ENCODE measurements at places on chromosomes 2 and 18.

GRCh38 chr2:59885541-59885940 is 667.9 kb downstream of the BCL11A start:
- no peak for DNase-seq

DNA sequence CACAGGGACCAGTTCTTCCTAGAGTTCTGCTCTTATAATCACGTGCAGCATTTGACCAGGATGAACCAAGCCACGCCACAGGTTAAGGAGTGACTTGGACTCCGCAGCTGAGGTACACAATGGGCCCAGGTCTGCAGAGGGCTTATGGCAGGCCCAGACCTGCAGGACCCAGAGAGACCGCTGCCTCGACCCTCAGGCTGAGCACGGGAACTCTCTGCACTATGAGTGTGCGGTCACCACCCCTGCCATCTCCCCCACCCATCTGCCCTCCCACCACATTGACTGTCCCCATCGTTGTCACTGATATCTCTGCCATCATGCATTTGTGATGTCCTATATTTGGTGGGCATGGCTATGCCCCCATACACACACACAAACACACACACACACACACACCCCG is 45.7 kb upstream of the HPCAL1 start:
- DNase-seq: no peak

- no peak for DNase-seq
Observed at GRCh38 chr2:105554235-105554634, 155.4 kb upstream of the FHL2 start.

GRCh38 chr2:74715880-74716279 is 61.8 kb downstream of the SEMA4F start:
- no peak for DNase-seq

GRCh38 chr2:104860451-104860790 is 6.5 kb downstream of the POU3F3 start:
- DNase-seq: no peak

DNA sequence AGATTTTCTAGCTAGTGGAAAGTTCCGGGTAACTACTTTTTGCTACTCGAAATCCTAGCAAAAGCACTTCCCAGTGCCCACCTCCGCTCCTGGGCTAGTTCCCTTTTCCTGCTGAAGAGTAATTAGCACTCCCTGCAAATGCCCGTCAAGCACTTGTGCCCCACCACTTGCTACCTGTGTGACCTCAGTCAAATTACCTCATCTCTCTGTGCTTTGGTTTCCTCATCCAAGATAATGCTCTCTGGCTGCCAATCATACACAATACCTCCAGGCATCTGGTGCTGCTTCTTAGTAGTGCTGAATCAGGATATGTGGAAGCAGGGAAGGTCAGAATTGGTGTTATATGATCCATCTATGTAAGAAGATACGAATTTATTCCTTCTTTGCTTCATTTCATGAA is 102.1 kb upstream of the CDCA7 start:
- no peak for DNase-seq
